ENCODE measurements at places on chromosomes 12 and 14.

- DNase-seq = no peak
Measured at GRCh38 chr12:131613678-131614077, 97.2 kb upstream of the SFSWAP start.

GRCh38 chr12:128644664-128645296 lies 179.0 kb downstream of the SLC15A4 start:
- DNase-seq = no peak

GRCh38 chr14:101564819-101565698 lies 3.8 kb downstream of the DIO3 start:
- DNase-seq = peak; percentile 30

DNA sequence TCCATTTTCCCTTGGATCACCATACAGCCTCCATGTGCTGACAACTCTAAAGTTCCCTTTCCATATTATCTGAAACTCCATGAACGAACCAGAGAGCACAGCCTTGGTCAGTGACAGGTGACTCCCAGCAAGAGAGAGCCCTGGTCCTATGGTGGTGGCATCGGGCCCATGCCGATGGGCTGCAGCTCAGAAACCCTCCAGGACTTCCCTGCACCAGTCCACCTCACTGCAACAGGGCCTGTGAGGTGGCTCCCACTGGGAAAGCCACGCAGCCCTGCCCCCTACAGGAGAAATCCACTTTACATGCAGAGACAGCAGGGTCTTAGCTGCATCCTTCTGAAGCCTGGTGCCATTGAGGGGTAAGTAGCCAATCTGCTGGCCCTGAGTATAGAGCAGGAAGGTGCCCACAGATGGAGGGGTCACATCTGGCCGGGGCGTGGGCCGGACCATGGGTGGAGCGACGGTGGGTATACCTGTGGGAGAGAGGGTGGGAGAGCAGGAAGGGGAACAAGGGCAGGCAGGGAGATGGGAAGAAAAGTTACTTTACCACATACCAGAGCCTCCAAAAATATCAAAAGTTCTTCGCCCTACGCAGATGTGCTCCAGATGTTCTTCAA lies 24.7 kb downstream of the RTRAF start:
- DNase-seq = peak; percentile 45

DNA sequence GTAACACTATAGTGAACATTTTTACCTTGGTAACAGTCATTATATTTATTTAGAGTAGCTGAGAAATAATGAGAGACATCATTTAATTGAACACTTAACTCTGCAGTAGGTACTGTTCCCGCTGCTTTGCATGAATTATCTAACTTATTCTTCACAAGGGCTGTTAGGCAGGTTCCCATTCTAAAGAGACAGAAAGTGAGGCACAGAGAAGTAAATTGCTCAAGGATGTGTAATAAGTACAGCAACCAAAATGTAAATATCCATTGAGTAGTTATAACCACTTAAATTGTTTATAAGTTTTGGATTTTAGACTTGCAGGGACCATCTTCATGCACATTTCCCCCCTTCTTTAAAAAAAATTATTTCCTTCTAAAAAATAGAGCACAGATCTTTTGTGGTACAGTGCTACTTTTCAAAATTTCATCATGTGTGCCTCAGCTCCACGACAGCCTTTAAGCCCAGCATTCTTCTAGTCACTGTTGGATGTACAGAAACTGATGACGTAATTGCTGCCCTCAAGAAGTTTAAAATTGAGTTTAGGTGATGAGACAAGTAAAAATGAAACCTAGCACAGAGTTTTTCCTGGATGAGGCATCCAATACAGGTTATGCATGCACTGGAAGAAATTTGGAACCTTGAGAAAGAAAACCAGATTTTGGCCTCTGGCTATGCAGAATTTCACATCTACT lies 6.0 kb upstream of the MANSC4 start:
- DNase-seq = no peak

GRCh38 chr14:53055003-53055402 lies 98.1 kb downstream of the DDHD1 start:
- DNase-seq = no peak

- no peak for DNase-seq
Measured at GRCh38 chr14:28764257-28765160, 2.1 kb upstream of the FOXG1 start.

DNA sequence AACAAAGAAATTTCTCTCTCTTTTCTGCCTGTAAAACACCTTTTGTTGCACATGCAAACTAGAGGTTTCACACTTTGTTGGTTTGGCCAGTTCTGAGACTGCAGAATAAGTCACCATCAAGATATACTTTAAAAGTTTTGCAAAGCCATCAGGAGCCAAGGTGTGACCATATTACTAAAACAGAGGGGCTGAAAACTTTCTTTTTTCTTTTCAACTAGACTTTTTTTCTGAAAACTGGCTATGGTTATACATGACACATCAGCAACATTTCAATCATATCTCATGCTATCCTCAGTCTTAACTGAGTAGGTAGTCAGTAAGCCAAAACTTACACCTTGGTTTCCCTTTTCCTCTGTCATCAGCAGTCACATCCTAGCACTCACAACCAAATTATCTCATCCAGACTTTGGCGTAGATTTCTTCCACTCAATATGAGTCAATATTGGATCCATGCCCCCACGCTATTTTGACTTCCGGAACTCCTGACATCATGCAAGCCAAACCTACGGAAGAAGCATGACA lies 4.1 kb upstream of the IFNG start:
- no peak for DNase-seq

DNA sequence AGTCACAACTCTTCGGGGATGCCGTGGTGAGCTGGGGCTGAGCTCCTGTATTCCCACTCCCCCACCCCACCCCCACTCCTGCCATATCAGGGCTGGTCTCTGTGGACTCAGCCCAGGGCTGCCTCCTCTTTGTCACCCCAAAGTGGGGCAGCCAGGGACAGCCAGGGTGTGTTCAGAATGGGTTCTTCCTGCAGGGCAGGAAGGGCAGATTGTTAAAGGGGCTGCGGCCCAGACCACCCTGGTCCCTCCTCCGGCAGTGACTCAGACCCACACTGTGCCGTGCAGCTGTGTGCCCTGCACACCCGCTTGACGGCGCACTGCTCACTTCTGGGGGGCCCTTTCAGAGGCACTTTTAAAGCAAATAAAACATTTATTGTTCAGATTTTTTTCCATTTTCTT lies 9.3 kb downstream of the SLC48A1 start:
- DNase-seq = no peak

DNA sequence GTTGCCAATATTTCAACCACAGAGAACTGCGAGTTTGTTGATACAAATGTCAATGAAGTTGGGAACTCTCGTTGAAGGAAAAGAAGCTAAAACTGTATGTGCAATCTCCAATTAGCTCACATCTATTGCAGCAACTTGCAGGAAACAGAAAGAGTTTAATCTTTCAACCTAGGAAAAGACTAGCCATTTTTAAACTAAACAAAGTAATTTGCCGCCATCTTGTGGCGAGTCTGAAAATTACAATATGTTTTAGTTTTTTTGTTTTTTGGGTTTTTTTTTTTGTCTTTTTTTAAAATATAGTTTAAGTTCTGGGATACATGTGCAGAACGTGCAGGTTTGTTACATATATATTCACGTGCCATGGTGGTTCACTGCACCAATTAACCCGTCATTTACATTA lies 131.2 kb upstream of the FOXG1 start:
- peak; percentile 23 for DNase-seq

DNA sequence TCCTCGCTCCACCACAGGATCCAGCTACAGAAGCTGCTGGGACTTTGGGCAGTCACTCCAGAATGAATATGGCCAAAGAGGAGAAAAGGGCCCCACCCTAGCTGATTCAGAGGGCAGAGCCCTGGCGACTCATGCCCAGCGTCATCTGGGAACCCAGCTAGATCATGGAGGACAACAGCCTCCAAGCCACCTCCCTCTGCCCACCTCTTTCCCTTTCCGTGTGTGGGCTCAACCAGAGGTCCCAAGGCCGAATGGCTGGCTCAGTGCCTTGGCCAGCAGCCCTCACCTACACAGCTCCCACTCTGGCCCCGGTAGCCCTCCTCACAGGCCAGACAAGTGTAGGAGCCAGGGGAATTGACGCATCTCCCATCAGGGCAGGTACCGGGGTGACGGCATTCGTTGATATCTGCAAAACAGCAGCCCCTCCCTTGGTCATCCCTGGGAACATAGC lies 17.4 kb downstream of the ISCA2 start:
- no peak for DNase-seq

DNA sequence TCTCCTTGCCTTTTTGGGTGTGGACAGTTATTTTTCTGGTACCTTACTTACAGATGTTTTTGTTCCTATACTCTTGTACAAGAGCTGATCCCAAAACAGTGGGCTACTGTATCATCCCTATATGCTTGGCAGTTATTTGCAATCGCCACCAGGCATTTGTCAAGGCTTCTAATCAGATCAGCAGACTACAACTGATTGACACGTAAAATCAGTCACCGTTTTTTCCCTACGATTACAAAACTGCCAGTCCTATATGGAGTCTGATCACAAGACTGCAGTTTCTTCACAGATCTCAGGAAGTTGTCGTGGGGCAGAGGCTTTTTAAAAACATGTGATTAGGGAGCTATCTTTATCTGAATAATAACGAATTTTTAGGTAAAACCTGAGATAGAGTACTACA lies 1.3 kb downstream of the LYSET start:
- no peak for DNase-seq

DNA sequence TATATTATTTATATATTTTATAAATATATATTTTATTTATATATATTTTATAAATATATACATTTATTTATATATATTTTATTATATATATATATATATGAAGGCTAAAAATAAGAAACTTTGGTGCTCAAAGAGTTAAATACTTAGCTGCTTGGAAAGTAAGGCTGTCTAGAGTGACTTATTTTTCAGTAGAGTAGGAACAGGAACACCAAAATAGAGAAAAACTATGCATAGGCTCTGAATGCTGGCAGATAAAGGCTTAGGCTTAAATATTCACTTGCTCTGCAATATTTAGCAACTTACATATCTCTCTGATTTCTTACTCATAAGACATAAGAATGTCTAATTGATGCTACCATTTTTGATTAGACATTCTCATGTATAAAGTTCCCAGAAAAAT lies 991.2 kb downstream of the VRK1 start:
- no peak for DNase-seq

DNA sequence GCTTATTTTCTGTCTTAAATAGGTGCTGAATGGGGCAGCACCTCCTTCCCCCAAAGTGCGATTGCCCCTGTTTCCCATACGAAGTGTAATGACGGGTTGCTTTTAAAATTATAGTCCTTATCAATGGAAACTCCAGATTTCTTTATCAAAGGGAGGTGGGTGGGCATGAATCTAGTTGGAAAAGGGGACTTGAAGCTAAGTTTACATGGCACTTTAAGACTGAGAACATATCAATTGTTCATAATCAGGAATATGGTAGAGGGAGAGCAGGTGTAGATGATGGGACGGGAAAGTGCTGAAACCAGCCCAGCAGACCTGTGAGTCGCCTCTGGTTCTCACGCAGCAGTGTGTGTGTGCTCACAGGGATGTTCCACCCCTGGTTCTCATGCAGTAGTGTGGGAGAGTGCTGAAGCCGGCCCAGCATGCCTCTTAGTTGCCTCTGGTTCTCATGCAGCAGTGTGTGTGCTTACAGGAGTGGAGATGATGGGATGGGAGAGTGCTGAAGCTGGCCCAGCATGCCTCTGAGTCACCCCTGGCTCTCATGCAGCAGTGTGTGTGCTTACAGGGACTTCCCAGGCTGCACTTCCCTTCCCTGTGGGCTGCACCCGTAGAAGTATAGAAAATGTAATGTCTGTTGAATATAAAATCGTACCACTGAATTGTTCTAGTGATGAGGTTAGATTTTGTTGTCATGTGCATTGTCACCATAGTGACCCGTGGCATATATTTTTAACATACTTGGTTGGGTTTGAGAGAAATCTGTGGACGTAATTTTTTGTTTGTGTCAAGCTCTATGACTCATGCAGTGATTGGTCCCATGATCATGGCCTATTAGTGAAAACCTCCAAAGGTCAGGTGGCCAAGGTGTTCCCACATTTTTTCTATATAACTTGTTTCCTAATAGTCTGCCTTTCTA lies 51.6 kb downstream of the GPATCH2L start:
- no peak for DNase-seq

DNA sequence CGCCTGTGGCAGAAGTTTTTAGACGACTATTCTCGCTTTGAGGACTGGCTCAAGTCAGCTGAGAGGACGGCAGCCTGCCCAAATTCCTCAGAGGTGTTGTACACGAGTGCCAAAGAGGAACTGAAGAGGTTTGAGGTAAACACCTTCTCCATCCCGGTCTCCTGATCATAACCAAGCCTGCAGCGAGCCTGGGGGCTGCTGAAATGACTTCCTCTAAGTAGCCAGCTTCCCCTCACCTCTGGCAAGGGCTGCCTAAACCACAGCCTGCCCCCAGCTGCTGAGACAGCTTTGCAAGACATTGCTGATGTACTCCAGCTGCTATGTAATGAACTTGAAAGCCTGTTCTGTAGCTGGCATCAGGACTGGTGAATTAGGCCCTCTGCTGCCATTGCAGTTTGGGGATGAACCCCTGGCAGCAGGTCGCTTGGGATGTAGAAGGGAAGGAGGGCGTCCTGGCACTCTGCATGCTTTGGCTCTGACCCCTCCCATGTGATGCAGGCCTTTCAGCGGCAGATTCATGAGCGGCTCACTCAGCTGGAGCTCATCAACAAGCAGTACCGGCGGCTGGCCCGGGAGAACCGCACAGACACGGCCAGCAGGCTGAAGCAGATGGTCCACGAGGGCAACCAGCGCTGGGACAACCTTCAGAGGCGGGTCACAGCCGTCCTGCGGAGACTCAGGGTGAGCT lies 84.6 kb downstream of the ESR2 start:
- no peak for DNase-seq

DNA sequence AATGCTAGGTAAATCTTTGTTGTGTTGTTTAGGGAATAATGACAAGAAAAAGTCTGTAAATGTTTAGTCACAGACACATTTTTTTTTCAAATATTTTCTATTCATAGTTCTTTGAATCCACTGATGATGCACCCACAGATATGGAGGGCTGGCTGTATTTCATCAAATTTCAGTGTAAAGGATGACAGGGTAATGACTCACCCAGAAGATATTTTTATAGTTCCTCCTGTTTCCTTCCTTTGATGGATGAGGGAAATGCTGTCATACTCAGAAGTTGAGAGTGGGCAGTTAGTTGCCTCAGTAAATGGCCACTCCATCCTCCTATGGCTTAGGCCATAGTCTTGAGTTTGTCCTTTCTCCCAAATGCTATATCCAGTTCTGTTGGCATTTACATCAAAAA lies 76.9 kb upstream of the REP15 start:
- DNase-seq = no peak

- no peak for DNase-seq
Measured at GRCh38 chr12:18751866-18752265, 13.9 kb downstream of the CAPZA3 start.

Data from endothelial cell (in vitro differentiated cells).